ENCODE measurements at places on chromosomes 2 and 18.

DNA sequence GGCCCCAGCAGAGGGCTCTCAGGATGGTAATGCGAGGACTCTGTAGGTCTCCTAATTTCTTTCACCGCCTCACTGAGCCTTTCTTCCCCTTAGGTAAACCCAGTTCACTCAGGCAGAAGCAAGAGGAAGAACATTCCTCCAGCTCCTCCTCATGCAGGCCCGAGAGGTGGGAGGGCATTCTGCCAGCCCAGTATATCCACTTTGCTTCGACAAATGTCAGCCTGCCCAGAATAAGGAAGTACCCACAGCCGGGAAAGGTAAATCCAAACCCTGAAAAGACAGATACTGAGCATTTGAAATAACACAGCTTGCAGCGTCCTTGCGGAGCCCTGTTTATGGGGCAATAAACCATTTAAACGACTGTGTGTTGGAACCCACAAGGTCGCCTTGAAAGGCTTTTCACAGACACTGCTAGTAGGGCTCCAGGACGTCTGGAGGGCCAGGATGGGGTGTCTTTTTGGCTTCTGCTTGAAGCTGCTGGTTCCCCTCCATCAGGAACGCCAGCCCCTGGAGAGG, 63.0 kb upstream of the STPG4 start:
- peak; percentile 30 for DNase-seq

- no peak for DNase-seq
These were observed 180.4 kb downstream of the NEDD4L start for GRCh38 chr18:58224425-58224750.

GRCh38 chr2:80073134-80073561, 231.4 kb downstream of the LRRTM1 start:
- no peak for DNase-seq

DNA sequence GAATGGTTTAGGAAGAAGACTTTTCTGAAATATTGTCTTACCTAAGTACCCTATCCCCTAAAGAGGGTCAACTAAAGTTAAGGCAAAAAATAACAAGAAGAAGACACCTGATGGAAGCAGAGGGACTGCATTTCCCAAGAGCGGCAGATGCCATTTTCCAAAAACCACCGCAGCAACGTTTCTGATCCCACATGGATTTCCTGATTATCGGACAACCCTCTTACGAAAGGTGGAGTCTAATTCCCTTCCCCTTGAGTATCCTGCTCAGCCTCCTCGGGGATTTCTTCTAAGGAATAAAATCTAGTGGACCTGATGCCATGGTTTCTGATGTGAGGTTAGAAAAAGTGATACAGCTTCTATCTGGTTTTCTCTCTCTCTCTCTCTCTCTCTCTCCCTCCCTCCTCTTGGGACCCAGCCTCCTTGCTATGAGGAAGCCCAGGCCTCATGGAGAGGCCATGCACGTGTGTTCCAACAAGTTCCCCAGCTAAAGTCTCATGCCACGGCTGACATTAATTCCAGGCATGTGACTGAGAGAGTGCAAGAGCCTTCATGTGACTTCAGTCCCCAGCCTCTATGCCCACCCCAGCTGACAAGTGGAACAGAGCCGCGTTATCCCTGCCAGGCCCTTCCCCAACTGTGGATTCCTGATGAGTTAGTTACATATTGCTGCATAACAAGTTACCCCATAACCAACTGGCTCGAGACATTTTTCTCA, 150.3 kb downstream of the SMAD2 start:
- DNase-seq: no peak

DNA sequence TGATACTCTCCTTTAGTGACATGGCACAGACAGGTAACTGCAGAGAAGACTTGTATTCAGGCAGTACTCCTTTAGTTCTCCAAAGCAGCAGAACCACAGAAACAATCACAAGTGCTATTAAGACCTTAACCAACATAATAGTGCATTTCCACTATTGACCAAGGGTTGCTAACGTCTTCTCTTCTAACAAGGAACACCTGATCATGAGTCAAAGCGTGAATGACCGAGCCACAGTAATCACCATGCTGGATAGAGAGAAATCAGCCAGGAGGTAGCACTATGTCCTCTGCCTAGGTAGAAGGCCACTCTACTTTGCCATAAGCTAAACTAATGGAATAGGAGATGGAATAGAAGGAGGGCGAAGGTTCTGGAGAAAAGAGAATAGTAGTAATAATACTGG, 161.0 kb downstream of the ANKRD44 start:
- no peak for DNase-seq

DNA sequence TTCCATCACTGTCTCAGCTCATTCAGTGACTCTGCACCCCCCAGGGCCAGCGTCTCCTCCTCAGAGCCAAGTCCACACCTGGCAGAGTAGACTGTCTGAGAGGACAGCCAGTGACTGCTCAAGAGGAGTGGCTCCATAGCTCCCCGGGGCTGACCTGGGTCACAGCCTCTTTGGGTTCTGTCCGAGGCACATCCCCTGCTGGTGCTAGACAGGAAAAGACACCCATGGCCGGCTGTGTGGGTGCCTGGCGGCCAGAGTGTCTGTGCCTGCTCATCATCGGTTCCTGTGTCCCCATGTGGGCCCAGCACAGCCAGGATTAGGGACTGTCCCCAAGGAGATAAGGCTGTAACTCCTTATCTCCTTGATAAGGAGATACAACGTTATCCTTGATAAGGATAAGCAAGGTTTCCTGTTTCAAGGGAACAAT, 3.5 kb upstream of the CROCC2 start:
- no peak for DNase-seq

GRCh38 chr18:22167471-22168241, 1.7 kb upstream of the GATA6 start:
- DNase-seq: no peak

GRCh38 chr2:53826587-53827397, 33.0 kb downstream of the GPR75 start:
- no peak for DNase-seq

- no peak for DNase-seq
These were observed 610.0 kb upstream of the RAB6C start for GRCh38 chr2:129369437-129369836.

GRCh38 chr2:200617156-200618053, 31.6 kb downstream of the AOX1 start:
- no peak for DNase-seq

GRCh38 chr2:85737481-85737880, 16.3 kb upstream of the ATOH8 start:
- DNase-seq: no peak

DNA sequence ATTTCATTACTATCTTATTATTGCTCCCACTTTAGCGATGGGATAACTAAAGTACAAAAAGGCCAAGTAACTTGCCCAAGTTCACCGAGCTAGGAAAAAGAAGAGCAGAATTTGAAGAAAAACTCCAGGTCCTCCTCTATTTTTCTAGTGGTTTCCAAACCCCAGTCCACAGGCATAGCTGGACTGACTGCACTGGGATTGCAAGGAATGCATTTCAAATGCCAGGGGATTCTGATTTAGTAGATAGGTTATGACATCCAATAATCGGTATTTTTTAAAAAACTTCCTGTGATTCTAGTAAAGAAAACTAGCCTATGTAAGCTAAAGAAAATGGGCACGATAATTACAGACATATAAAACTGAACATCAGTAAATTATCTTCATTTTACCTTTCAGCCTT, 62.7 kb upstream of the GALNT5 start:
- DNase-seq: no peak

DNA sequence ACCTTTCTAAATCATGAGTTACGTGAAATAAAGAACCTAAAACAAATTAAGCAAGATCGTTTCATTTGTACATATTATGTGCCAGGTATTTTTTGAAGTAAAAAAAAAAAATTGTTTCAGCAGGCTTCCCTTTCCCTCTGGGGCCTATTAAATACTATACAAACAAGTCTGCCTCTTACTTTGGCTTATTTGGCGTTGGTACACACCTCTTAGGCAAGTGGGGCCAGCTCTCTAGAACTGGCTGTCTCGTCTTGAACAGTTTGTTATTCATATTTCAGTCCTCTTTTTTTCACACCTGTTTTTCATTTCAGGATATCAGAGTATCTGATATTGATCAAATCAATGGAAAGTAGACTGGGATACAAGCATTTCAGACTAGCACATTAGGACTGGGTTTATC, 27.4 kb upstream of the PPP3R1 start:
- DNase-seq: peak; percentile 46

GRCh38 chr18:68427951-68428401, 286.9 kb downstream of the TMX3 start:
- no peak for DNase-seq

DNA sequence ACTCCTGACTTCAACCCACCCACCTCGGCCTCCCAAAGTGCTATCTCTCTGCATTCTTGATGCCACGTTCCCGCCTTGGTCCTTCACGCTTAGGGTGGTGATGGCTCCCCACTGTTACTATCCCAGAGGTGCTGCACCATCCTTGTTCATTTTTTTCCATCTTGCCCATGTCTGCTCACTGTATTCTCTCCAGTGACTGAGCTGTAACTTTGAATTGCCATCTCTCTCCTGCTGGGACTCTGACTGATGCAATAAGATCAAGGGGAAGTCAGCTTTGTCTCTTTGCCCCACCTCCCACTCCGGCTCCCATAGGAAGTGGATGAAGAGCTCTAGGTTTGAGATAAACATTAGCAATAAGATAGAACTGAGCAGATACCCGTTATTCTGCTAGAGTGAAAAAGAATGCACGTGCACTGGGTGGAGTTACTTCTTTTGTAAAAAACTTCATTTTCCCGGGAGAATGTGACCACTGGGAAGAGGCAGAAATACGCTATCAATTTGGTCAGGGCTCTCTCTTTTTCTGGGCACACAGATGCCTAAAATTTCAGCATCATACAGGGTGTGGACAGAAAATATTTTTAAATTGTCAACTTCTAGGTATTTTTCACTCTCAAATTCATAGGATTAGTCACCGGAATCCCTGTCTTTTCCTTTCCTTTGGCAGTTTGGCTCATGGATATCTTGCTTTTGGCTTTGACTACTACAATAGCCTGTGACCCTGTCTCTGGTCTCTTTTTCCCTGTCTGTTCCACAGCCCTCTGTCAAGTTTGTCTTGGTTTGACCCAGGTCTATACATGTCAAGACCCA, 105.4 kb downstream of the POLR1A start:
- no peak for DNase-seq

DNA sequence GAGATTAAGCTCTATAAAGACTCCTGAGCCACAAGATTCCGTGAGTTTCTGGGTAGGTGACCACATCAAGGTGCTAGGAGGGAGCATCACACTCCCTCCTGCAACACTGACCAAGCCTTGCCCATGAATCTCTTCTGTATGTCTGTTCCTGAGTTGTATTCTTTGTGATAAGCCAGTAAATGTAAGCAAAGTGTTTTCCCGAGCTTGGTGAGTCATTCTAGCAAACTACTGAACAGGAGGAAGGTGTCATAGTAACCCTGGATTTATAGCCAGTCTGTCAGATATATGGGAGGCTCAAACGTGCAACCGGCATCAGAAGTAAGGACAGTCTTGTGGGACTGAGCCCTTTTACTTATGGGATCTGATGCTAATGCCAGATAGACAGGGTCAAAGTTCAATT, 346.1 kb upstream of the KYNU start:
- DNase-seq: no peak

GRCh38 chr2:110858993-110859701, 126.8 kb downstream of the ACOXL start:
- no peak for DNase-seq

DNA sequence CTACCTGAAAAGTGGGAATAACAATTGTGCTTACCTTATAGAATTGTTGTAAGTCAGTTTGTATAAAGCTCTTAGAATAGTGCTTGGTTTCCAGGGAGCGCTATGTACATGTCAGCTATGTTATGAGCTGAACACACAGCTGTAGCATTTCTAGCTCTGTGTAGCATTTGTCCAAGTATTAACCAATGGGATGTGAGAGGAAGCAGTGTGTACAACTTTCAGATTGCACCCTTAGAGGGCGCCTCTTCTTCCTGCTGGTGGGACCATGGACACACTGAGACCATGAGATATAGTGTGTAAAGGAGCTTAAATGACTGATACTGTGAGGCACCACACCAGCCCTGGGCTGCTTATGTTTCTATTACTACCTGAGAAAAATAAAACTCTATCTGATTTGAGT, 380.2 kb downstream of the LNPK start:
- no peak for DNase-seq

- no peak for DNase-seq
These were observed 36.3 kb downstream of the ATP9B start for GRCh38 chr18:79105455-79105854.

DNA sequence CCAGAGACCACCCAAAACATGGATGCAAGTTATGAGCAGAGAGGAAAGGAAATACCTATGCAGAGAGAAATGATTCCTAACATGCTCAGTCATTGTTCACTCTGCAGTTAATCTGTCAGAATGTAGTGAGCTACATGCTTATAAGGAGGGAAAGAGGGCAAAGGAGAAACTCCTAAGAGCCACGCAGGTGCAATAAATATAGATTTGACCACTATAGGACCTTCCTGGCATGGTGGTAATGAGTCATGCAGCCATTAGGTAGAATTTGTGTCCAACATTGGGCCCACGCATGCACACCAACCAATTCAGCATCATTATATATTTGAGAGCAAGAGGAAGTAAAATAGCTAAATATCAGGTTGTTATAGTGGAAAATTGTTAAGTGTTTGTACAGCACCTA, 699.9 kb downstream of the DSC3 start:
- no peak for DNase-seq

GRCh38 chr2:60586081-60586480, 32.6 kb upstream of the BCL11A start:
- no peak for DNase-seq

DNA sequence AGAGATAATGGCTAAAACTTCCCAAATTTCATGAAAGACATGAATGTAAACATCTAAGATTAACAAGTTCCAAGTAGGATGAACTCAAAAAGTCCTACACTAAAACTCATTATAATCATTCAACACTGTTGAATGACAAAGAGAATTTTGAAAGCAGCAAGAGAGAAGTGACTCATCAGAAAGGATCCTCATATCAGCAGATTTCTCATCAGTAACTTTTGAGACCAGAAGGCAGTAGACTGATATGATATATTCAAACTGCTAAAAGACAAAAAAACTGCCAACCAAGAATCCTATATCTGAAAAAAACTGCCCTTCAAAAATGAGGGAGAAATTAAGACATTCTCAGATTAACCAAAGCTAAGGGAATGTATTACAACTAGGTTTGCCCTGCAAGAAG, 130.6 kb upstream of the OTX1 start:
- DNase-seq: no peak

DNA sequence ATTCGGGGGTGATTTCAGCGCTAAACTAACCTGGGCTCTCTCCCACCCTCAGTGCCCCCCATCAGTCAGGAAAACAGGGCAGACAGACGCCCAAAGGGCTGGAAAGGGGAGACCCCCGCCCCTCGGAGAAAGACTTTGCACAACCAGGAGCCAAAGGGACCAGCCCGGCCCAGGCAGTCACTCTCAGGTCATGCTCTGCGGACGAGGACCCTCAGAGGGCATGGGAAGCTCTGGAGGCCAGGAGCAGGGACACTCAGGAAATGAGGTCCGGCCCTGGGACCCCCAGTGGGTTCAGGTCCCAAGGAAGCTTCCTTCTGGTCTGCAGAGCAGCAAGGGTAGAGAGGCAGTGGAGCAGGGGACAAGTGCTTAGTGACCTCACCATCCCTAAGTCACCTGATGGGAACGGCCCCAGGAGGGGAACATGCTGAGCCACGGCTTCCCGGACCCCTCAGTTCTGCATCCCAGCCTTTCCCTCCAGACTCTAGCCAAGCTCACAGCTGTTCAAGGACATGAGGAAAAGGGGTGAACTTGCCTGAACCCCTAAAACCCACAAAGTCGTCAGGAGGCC, 88.0 kb upstream of the GPC1 start:
- no peak for DNase-seq
